T-helper 2 cell (primary cell): ENCODE measurements at places on chromosomes 5 and 9.
A peak's percentile ranks its signal among the peaks of the same experiment; 100 is the strongest.

GRCh38 chr9:125690679-125691078 is 16.3 kb downstream of the MAPKAP1 start:
- DNase-seq = no peak

DNA sequence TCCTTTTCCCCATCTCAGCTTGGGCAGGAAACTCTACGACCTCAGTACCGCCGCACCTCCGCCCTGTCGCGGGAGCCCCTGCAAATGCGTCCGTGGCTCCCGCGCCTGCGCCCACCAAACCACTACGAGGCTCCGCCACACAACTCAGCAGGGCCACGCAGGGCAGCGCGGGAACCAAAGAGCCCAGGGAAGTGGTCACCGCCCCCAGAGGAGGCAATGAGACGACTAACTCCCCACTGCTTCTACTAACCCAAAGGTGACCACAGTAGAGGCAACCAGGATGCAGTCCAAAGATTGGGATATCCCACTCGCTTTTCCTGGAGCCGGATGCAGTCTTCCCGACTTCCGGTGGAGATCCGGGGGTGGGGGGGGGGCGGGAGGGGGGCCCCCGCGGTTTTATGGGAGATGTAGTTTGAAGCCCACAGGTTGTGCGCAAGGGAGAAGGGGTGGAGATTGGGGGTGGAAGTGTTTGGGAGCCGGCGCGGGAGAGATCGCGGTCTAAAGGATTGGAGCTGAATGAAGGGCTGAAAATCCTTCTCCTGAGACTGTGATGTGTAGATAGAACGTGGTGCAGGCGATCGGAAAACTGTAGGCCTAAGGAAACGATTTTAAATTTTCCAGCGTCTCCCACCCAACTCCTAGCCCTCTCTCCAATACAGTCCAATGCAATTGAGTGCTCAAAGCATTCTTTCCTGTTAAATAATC is at the start of gene NUDT12:
Gene NUDT12, minus strand, starts transcription at position 337 of the 705 bp plus-strand sequence. CDS start 2,541 bp downstream, outside the sequence.
- peak; percentile 49 for DNase-seq

DNA sequence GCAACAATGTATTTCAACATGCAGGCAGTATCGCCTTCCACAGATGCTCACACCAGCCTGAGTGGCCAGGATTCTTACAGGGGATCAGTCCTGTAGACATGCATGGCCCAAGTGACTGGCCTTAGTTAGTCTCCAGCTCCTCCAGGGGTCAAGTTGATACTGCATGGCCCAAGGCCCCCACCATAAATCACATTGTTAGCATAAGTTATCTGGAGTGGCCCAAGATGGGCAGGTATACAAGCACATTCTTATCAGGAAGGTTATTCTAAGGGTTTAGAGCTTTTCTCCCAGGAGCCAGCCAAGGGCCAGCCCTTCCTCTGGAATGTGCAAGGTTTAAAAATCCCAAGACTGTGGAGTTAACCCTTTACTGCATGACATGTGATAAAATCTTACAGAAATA is 230.9 kb upstream of the NFIL3 start:
- DNase-seq = no peak

DNA sequence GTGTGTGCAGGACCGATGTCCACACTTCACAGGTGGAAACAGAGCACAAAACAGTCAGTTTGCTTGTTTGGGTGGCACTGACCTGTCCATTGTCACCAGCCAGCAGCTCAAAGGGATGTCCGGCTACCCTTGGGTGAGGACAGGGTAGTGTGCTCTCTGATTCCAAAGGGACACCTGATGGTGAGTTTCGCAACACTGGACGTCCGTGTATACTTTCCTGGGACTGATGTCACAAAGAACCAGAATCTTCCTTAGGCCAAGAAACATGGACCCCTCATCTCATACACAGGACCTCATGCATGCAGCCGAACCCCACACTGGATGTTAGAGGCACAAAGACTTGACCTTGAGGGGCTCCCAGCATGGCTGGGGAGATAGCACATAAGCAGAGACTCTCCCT is 22.2 kb upstream of the CPLX2 start:
- DNase-seq = no peak

GRCh38 chr9:77926371-77926878 is 105.2 kb downstream of the GNAQ start:
- DNase-seq = no peak

DNA sequence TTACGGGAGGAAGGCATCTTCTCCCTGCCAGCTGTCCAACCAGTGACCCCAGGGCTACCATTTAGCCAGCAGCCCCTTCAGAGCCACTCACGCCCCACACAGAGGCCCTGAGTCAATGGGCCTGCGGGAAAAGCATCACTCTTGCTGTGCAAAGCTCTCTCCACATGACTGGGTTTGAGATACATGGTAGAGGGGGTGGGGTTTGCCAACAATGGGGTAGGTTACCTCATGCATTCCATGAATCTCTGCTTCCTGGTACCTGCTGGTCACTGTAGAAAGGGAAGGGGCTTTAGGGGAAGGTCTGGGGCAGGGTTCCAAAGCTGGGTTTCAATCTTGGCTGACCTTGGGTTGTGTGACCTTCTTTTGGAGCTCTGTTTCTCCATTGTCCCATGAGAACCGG is 22.9 kb upstream of the TTLL11 start:
- DNase-seq = no peak

- no peak for DNase-seq
Observed at GRCh38 chr5:58493141-58493540, 1.9 kb downstream of the GAPT start.

DNA sequence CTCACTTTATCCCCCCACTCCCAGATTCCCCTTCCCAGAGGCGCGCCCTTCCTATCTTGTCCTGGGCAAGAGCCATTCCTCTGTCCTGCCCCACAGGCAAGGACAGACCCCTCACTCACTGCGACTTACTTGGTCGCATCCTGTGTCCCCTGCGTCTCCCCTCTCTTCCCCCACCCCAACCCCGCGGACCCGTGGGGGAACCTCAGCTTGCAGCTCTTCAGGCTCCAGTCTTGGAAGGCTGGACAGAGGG is 542 bp downstream of the GGTA1 start:
- no peak for DNase-seq

GRCh38 chr5:27208051-27208450 is 169.7 kb upstream of the CDH9 start:
- no peak for DNase-seq

- DNase-seq = no peak
Observed at GRCh38 chr5:81269751-81270393, 31.5 kb upstream of the ZCCHC9 start.

DNA sequence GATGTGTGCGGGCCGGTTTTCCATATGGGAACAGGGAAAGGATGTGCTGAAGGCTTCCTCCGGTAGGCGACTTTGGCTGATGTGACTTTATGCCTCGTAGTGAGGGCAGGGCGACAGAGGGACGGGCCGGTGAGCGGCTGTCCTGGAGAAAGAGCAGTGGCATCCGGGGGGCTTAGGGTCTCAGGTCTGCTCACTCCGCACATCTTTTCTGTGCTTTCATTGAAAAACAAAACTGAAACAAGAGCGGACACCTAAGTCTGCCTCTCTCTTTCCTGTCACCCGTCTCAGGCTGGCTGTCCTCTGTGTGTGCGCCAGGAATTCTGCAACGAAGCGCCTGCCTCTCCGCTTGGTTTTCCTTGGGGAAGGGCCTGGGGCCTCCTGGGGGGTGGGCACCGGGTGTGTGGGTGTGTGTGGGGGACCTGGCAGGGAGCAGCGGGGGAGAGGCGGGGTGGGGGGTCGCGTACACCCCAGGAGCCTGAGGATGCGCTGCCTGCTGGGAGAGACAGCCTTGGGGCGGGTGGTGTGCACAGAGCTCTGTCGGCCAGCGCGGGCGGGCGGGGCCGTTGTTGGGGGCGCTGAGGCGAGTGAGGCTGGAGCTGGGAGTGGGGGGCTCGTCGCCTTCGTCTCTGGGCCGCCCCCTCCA is 580 bp upstream of the PRRX2 start:
- no peak for DNase-seq

GRCh38 chr5:141488591-141489561 is at the start of gene PCDHGC5:
TSS of gene PCDHGC5 (plus strand) at chr5:141489081. CDS start at chr5:141489241, 160 bp downstream.
- DNase-seq = no peak

DNA sequence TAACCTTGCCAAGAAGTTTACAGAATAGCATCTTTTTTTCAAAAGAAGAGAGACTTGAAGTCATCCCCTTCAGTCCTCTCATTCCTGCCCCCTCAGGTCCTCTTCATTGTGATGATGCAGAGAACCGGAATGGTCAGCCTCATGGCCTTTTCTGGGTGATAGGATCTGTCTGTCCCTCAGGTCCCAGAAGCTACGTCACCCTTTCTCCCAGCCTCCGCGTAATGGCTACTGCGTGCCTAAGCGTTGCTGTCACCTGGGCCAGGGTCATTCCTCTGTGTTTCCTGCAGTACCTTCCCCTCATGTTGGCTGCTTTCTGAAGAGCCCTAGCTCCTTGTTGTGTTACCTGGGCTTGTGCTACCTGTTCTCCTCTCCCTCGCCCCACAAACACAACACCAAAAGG is 4.7 kb downstream of the PIK3R1 start:
- DNase-seq = no peak

DNA sequence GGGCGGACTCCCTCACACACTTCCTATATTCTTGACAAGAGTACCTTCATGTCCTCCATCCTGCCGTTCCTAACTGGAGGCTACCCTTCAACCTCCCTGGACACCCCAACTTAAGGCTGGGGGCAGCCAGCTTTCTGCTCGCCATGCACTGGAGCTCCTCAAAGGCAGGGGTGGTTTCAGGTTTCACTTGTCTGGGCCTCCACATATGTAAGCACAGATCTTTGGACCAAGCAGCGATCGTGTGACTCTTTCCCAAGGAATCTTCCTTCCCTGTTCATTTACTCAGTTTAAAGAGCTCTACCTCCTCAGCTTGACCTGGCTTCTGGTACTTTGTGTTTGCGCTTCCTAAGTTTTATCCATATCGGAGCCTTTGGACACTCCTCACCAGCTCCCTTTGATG is 34.2 kb upstream of the TRPC7 start:
- DNase-seq = no peak

GRCh38 chr5:113338628-113339027 is 96.2 kb downstream of the TSSK1B start:
- no peak for DNase-seq

- DNase-seq = no peak
Observed at GRCh38 chr5:59149827-59150226, 567.0 kb downstream of the RAB3C start.

DNA sequence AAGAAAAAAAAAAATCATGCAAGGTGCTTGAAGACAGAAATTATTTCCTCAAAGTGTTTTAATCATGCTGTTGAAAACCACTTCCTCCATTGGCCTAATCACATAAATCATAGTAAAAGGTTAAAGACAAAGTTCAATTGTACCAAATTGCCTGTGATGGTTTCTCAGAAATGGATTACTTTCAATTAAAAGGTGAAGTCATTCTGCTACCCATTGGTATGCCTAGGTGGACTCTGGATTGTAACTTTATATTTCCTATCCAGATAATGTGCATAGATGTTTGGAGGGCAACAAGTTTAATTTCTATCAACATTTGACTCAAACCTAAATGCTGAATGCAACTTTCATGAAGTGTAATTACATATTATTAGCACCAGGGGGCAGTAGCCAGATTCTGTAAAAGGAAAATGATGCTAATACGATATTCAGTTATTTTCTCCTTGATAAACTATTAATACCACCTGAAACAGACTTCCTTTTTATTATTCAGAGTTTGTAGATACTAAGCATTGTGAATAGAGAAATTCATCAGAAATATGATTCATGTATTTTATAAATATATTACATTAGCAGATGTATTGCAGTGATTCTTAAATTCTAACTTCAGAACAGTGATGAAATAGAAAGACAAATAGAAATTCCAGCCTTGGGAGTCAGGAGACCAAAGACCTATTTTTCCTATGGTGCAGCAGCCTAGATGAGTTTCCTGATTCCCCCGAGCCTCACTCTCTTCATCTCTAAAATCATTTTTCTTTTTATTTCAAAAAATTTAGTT is 148.2 kb downstream of the CAAP1 start:
- DNase-seq = peak; percentile 13

- DNase-seq = no peak
Observed at GRCh38 chr9:72473474-72474261, 47.7 kb upstream of the TMC1 start.

DNA sequence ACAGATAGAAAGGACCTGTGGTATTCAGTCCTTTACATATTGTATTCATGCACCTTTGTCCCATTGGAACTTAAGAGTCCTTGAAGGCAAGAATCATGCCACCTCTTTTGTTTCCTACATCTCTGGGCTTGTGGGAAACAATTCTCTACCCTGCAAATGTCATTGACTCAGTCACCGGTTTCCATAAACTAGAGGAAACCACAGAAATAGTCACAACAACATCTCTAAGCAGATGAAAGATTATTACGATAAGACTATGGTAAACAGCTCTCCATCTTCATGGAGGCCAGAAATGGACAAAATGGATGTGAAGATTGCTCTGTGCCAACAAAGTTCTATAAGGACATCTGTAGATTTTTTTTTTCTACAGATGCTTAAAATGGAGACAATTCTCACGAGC is 165.5 kb downstream of the PIK3R1 start:
- DNase-seq = no peak

DNA sequence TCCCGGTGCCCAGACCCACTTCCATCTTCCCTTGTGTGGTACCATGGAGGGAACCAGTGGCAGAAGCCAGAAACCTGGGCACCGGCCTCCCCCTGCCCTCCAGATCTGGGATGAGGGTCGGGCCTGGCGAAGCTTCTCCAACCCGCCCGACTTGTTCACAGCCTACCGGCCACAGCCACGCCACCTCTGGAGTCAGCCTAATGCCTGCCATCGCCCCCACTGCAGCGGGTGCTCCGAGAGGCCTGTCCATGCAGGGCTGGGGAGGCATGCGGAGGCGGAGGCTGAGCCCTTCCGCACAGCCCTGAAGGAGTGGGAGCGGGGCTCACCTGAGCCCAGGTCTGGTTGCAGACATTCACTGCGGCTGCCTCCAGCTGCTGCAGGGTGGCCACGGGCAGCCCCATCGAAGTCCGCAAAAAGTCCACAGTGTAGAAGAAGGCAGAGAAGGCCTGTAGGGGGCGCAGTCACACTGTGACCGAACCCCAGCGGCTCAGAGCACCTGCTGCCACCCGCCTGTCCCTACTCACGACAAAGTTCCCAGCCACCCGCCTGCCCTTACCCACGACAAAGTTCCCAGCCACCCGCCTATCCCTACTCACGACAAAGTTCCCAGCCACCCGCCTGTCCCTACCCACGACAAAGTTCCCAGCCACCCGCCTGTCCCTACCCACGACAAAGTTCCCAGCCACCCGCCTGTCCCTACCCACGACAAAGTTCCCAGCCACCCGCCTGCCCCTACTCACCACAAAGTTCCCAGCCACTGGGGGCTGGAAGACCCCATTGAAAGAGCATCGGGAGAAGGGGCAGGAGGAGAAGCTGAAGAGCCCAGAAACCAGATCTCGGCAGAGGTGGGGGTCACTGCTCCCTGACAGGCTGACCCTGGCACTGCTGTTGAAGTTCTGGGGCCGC is 3.8 kb upstream of the NPDC1 start:
- peak; percentile 68 for DNase-seq

DNA sequence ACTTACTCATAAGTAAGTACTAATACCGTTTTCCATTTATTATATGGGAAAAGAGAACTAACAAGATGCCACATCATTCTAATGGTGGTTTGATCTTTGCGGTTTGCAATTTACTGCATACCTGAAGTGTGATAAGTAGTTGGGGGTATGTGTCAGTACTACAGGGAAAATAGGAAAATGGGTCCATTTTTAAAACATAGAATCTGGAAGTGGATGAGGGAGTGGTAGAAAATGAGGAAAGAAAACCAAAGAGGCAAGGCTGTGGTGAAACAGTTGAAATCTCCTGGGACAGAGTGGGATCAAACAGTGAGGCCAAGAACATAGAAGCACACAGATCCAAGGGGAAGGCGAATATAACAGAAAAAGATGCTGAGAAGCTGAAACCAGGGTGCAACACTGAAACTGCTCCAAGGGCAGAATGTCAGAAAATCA is 6.7 kb downstream of the ADAMTSL1 start:
- no peak for DNase-seq

GRCh38 chr9:124875501-124875900 is 13.6 kb downstream of the ARPC5L start:
- DNase-seq = no peak
